CD4-positive, alpha-beta T cell treated with Interferon gamma for 1 hour (primary cell): ENCODE measurements at places on chromosomes 2 and 18.

GRCh38 chr2:33212151-33212550, 264.3 kb upstream of the RASGRP3 start:
- DNase-seq: no peak

GRCh38 chr2:203177361-203177760, 61.5 kb upstream of the CYP20A1 start:
- DNase-seq: no peak

- DNase-seq: no peak
Measured at GRCh38 chr2:183995632-183996031, 602.7 kb upstream of the ZNF804A start.

DNA sequence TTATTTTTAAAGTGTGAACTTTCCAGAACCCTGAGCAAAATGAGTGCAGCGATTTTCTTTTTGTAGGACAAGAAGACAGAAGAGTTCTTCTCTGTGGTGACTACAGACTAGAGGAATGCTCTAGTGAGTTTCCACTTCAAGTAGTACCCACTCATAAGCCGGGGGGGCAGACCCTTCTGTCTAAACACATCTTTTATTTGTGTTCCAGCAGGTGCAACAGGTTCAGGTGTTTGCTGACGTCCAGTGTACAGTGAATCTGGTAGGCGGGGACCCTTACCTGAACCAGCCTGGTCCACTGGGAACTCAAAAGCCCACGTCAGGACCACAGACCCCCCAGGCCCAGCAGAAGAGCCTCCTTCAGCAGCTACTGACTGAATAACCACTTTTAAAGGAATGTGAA, 25.2 kb downstream of the PTRHD1 start:
- no peak for DNase-seq

GRCh38 chr18:70190529-70190928, 15.0 kb downstream of the RTTN start:
- DNase-seq: no peak

DNA sequence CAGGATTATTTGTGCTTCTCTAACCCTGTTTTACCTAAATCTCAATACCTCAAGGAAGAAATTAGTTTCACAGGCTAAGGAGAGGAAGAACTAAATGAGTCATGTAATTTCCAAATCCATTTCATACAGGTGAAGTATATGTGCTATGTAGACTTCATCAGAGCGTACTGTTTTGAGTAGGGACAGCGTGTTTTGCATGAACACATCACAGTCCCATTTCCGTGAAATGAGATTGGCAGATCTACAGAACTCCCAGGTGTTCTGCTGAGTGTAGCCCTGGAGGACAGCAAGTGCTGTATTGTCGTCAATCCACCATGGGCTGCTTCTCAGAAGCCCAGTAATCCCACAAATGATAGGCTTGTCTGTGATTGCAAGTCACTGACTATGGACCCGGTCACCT, 97.7 kb downstream of the XRCC5 start:
- no peak for DNase-seq

- no peak for DNase-seq
Measured at GRCh38 chr2:41546031-41546430, 501.8 kb upstream of the PKDCC start.

DNA sequence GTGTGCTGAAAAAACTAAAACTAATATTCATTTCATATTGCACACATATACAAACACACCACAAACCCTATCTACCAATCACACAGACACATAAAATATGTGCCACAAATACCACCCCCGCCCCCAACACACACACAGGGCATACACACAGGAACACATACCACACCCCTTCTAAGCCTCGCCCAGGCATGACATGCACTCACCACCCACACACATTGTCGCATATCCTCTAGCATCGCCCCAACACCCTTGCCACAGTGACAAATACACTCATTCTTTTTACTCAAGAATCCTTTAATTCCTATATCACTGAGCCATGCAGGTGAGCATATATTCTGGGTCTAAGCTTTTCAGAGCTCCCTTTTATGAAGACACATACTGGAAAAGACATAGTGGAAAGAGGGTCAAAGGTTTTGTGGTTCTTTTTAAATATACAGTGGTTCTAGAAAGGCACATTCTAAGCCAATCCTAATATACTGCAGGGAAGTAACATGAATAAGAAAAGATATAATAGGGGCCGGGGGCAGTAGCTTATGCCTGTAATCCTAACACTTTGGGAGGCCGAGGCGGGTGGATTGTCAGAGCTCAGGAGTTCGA, 24.5 kb upstream of the LCLAT1 start:
- peak; percentile 81 for DNase-seq

- DNase-seq: no peak
Measured at GRCh38 chr2:20229322-20230113, 4.6 kb upstream of the SDC1 start.

- no peak for DNase-seq
Measured at GRCh38 chr2:227363756-227364155, 15.3 kb downstream of the TM4SF20 start.

- no peak for DNase-seq
Measured at GRCh38 chr2:98489971-98490962, 45.6 kb downstream of the INPP4A start.

GRCh38 chr2:218422403-218423086, 3.6 kb downstream of the VIL1 start:
- no peak for DNase-seq

GRCh38 chr2:96316999-96317398, 8.1 kb upstream of the ITPRIPL1 start:
- no peak for DNase-seq

DNA sequence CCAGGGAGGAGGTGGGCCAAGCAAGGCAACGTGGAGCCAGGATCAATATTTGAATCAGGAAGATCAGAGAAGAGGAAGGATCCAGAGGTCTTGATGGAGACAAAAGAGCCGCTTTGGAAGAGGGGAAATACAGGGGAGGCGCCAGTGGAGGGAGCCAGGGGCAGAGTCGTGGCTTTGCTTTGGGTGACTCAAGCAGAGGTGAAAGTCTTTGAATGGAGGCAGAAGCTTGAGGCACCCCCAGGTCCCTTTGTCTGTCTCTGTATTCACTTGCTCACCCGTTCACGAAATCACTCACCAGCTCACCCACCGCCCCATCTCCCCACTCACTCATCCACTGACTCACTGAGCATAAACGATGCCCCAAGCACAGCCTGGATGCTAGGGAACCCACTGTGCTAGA, 134.1 kb downstream of the ACOXL start:
- DNase-seq: no peak

DNA sequence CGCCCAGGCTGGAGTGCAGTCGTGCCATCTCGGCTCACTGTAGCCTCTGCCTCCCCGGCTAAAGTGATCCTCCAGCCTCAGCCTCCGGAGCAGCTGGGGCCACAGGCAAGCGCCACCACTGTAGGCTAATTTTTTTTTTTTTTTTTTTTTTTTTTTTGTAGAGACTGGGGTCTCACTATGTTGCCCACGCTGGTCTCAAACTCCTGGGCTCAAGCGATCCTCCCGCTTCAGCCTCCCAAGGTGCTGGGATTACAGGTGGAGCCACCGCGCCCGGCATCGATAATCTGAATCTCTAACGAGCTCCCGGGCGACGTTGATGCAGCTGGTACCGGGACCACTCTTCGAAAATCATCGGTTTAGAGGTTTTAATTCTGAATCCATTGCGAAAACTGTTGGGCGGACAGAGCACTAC, 520 bp upstream of the CYP20A1 start:
- DNase-seq: no peak

DNA sequence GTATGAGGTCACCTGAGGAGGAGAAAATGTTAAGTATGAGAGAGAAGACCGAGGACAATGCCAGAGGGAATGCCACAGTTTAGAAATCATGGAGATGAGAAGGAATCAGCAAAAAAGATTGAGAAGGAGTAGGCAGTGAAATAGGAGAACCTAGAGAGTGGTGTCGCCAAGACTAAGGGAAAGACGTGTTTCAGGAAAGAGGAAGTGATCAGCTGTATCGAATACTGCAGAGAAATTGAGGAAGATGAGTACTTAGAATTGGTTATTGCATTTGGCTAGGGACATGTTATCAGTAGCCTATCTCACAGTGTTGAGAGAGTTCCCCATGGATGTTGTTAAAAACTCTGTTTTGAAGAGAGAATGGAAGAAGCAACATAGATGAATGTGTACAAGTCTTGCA, 112.3 kb downstream of the GALNT1 start:
- DNase-seq: no peak

DNA sequence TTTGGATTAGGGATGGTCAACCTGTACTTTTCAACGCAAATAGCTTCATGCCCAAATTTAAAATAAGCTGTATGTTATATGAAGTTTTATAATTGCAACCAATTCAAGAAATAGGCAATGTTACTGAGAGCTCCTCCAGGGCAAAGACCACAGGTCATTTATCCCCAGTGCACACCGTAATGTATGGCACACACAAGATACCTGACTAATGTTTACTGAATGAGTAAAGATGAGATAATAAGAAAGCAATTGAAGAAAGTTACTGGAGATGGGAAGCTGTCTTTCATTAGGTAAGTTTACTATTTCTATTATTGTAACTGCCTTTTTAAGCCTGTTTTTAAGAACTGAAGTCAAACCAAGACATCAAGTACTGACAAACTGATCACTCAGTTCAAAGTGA, 184.5 kb upstream of the VRK2 start:
- no peak for DNase-seq

- DNase-seq: no peak
Measured at GRCh38 chr2:85199698-85200097, 66.5 kb downstream of the TCF7L1 start.

- DNase-seq: no peak
Measured at GRCh38 chr2:122639711-122640110, 884.3 kb downstream of the TSN start.

DNA sequence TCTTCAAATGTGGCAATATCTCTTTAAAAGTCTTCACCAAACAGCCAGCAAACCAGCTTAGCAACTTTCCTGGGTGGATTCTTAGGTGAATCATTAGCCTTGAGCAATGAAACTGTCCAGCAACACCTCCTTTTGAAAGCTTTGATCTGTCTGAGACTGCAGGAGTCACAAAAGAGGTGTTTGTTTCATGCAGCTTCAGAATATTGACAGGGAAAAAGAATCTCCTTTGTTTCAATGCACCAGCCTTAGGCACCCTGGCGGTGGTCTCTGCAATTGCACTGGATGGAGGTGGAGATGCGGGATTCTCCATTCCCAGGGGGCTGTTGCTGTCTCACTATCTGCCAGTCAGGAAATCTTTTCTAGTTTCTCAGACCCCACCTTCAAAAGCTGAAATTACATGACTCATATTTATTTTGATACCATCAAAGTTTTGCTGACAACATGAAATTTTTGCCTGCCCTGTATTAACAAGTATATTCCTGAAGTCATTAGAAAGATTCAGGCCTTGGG, 76.0 kb upstream of the DSG1 start:
- no peak for DNase-seq

DNA sequence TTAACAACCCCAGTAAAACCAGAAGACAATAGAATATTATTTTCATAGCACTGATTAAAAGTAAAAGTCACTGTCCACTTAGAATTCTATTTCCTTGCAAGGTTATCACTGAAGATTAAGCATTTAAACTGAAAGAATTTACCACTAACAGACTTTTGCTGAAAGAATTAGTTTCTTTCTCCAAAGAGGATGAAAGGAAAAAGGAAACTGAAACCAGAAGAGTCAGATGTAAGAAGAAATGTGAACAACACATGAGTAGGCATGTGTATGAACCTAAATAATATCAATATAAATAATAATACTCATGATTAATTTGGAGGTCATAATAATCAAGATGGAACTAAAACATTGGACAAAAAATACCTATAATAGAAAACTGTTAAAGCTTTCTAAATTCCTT, 82.4 kb upstream of the KLHL29 start:
- no peak for DNase-seq

DNA sequence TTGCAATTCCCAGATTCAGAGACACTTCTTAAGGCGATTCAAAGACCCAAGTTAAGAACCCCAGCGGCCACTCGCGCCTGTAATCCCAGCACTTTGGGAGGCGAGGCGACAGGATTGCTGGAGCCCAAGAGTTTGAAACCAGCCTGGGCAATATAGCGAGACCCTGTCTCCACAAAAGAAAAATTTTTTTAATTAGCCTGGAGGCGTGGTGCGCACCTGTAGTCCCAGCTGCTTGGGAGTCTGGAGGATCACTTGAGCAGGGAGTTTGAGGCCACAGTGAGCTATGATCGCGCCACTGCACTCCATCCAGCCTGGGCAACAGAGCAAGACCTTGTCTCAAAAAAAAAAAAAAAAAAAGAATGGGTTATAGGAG, 585 bp upstream of the ANAPC1 start:
- DNase-seq: no peak

- DNase-seq: no peak
Measured at GRCh38 chr18:2091937-2092336, 479.4 kb downstream of the METTL4 start.

DNA sequence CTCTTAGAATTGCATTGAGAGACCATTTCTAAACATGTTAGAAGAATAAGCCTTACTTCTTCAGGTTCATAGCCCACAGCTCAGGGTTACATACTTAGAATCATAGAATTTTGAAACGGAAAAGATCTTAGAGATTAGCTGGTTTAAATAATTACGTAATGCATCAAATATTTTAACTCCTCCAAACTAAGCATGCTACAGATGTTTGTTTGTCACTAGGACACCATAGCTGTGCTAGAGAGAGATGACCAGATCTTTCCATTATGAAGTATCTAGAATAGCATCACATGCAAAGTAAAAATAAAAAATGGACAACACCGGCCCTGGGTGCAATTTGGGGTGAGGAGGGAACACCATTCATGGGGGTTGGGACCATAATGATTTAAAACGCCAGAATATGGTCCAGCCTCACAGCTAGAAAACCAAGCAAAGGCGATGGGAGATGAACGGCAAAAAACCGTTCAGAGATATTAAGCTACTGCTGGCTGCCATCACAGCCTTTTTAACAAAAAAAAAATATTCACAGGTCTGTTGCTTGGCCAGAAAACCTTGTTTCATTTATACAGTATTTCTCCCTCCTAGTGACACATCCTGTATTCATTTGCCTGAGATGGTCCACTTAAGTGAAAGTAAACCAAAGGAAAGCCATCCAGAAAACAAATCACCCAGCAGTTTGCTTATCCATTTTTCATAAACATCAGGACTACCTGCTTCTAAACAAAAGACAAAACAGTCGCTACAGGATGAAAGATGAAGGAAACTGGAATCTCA, 94.2 kb downstream of the EPHA4 start:
- DNase-seq: no peak

DNA sequence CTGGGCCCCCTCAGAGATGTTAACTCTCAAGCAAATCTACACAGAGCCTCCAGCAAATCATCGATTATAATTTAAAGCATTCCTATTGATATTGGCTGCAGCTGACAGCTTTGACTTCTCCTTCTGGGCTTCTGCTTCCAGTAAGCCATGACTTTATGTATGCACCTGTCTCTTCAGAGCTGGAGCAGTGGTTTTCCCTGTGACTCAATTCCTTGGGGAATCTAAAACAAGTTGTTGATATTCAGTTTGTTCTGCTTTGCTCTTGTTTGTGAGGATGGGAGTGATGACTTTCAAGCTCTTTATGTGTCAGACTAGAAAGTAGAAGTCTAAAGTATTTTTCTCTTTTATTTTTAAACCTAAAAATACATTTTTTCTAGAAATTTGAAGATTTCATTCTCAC, 45.1 kb upstream of the TNP1 start:
- no peak for DNase-seq
